Lung (tissue), 17 donors: ENCODE measurements at places on chromosomes 5 and 9.

DNA sequence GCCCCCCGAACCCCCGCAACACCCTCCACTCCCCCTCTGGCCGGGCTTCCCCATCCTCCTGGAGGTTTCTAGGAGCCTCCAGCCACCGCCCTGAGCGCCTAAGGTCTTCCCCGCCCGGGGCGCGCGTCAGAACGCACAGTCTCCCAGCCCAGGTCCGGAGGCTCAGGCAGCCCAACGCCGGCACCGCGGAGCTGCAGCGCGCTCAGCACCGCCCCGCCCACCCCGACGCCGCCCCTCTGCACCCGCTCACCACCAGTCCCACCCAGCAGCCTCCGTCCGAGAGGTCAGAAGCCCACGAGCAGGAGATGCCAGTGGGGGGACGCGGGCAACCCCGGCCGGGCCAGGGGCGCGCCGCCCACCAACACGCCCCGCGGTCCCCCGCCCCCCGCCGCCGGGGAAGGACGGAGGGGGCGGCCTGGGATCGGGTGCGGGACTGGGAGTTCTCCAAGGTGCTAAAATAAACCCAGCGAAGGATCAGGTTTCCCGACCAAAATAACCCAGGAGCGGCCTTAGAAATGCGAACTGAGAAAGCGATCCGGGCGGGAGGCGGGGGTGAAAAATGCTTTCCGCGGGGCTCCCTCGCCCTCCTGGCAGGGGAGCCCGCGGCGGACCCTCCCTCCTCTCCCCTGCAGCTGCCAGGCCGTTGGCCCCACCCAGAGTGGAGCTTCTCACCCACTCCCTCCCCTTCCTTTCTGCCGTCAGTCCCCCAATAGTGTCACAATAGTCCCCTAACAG, 6.5 kb upstream of the FAM78A start:
- DNase-seq, result peak; percentile 47

DNA sequence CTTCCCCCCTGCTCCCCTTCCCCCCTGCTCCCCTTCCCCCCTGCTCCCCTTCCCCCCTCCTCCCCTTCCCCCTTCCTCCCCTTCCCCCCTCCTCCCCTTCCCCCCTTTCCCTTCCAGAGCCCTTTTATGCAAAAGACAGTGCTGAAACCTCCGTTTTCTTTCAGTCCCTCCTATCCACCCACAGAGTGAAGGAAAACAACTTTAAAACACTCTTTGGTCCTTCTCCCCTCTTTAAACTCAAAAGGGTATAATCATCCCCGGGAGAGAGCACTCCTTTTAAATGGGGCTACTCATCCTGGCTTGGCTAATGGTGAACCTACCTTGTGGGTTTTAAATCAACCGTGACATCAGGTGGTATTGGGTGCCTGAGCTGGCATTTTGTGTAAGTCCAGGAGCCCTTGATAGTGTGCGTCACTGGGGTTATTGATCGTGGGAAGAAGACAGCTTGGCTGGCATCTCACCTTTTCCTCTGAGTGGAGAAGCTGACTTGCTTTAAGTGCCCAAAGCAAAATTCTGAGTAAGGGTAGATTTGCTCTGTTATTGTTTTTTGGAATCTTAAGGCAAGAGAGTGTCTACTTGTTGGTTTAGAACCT, 2.7 kb downstream of the LARP1 start:
- DNase-seq, result no peak

DNA sequence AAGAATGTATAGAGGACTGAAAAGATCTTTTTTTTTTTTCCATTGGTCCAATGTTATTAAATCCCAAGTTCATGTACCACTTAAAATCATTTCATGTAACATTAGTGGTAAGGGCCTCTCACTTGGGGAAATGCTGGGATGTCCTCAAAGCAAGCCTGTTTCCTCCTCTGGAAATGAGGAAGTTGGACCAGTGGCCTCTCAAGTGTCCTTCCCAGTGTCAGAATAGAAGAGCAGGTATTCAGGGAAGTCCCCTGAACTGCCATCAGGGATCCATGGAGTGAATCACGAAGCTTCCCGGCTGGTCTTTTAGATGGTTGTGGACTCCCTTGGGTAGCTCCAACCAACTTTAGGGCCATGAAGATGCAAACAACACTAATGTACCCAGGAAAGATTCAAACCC, 55.2 kb upstream of the AFAP1L1 start:
- no peak for DNase-seq

DNA sequence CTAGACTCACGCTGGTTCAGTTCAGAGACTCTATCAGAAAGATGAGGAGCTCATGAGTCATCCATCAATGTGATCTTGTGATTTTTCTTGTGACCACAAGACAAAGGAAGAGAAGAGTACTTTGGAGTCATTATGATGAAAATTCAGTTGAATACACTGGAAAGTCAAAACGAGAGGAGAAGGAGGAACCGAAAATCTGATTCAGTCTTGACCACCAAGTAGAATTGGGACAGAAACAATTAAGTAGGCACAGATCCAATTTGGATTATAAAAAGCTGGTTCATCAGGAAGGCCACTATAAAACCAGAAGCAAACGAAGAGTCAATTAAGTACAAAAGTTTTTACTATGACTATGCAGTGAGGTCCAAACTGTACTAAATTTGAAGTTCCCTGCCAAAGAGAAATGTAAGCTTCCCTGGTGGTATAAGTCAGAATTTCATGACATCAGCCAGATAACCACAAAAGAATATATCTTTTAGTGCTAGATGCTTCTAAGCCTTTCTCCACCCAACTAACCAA, 90.9 kb downstream of the THBS4 start:
- no peak for DNase-seq

GRCh38 chr5:139664727-139665351, 16.7 kb downstream of the CXXC5 start:
- no peak for DNase-seq

DNA sequence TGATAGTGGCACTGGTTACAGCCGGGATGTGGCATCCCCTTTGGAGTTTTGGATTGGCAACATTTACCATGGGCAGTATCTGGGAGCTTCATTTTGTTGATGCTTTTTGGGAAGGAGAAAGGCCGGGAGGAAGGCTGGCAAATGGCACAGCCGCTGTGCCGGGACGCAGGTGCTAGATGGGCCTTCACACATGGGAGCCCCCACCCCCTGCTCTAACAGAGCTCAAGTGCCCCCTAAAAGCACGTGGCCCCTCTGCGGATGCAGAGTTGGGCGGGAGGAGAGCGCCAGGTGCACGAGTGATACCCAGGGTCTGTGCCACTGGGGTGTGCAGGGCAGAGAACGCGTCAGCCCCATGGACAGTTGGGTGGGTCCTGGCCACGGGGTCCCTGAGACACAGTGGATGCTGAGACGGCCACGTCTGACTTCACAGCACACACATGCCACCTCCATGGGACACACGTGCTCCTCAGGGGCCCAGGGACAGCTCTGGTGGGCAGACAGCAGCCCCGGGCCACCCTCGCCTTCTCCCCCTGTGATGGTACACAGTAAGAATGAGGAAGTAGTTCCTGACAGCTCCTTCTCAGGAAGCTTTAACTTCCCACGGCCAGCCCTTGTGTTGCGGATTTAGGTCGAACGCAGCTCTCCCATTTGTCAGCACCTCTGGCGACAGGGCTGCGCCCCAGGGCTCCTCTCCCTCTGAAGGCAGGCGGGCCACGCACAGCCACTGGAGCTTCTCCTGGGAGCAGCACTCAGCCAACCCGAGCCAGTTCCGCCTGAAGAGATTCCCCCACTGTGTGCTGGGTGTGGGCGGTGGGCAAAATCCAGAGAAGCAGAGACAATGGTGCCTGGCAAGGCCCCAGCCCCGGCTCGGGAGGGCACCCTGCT, 10.8 kb downstream of the SLC9A3 start:
- no peak for DNase-seq

DNA sequence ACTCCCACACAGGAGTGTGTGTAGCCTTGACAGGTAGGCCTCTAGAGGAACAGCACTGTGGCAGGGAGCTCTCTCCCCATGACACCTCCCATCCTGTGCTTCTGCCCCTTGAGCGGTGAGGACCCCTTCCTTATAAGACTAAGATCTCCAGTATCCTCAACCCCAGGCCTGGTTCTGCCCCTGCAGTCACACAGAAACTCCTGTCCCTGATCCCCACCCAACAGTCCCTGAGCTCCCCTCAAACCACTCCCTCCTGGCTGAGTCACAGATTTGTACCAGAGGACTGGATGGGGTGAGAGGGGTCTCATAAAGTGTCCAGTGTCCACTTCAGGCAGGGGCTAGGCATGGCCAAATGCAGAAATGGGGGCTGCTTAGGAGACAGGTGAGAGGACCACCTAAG, 47.8 kb upstream of the CDKN2AIPNL start:
- no peak for DNase-seq

DNA sequence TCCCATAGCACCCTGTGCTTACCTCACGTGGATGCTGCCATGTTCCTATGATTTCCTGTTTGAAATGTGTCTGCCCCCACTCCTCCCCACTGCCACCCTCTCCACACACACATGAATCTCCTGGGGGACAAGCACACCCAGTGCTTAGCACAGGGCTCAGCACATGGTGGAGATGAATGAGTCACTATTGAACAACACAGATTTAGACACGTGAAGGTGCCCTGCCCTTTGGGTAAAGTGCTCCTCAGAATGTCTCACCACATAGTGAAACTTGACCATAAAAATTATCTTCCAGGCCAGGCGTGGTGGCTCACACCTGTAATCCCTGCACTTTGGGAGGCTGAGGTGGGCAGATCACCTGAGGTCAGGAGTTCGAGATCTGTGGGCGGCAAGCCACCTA, 98.8 kb upstream of the PCA3 start:
- DNase-seq, result no peak

DNA sequence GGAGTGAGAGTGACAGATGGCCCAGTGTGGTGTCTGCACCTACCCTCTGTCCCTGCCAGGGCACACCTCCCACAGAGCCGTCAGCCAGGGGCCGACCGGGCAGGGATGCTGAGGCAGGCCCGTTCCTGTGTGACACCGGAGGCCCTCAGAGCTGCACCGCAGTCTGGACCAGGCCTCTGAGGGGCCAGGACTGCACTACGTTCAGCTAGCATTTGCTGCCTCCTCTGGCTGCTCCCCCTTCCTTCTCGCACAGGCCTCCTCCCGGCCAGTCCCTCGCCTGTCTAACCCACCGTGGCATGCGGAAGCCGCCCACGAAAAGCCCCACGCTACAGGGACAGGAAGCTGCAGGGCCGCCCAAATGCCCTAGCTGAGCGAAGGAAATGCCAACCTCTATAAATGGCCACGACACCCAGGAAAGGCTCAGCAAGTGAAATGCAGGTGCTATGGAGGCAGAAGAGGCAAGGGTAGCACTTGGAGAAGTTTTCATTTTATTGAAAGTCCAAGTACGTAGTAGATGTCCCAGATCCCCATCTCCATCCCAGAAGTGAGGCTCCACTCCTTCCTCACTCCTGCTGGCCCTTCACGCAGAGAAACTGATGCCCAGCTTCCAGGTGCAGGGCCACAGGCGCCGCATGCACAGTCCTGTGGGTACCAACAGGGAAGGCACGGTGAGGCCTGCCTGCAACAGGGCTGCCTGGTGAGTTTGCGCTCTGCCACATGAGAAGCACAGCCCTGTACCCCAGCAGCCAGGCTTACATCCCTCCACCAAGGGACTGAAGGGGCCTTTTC, 38.7 kb downstream of the MAPK9 start:
- no peak for DNase-seq

- DNase-seq, result no peak
These were observed 48.2 kb upstream of the NFIB start for GRCh38 chr9:14362175-14362574.

GRCh38 chr5:115068239-115069086, 101.2 kb downstream of the TRIM36 start:
- peak; percentile 5 for DNase-seq

GRCh38 chr9:72305707-72306106, 59.3 kb downstream of the ZFAND5 start:
- DNase-seq, result no peak

- DNase-seq, result peak; percentile 75
These were observed 64.0 kb downstream of the RGS7BP start for GRCh38 chr5:64569858-64570257.

DNA sequence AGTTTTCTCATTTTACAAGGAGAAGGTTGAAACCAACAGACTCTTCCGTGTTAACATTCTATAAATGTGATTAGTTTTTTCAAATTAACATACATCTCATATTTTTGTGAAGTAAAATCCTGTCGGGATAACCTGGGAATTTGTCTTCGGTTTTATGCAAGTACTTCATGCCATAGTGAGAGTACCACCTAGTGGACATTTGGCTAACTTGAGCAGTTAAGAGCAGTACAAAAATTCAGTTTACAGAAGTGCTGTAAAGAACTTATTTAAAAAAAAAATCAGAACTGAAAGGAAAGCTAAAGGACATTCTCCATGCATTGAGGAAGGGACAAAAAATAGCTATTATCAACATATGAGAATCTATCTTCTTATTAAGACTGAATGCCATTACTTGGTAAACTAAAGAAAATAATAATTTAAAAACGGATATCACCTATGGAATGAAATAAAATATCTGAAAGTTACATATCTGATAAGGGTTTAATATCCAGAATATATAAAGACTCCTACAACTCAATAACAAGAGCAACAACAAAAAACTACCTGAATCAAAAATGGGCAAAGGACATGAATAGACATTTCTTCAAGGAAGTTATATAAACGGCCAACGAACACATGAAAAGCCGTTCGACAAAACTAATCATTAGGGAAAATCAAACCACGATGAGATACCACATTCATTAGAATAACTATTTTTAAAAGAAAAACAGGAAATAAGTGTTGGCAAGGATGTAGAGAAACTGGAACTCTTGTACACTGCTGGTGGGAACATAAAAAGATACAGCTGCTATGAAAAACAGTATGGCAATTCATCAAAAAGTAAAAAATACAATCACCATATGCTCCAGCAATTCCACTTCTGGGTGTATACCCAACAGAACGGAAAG, 117.0 kb upstream of the GNA14 start:
- DNase-seq, result no peak

DNA sequence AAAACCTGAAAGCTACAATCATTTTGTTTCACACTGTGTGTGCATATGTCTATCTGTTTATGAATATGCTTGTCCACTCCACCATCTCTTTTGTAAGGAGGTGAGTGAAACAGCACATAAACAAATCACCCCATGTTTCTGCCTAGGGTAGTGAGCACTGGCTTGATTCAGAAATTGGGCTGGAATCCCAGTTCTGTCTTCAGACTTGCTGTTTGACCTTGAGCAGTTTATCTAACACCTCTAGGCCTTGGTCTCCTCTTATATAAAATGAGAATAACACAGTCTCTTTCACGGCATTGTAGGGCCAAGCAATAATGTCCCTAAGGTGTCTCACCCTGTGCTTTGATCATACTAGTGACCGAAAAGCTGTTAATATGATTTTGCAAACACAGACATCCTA, 61.2 kb downstream of the ZNF366 start:
- DNase-seq, result no peak

- DNase-seq, result peak; percentile 82
These were observed 720 bp downstream of the TUSC1 start for GRCh38 chr9:25677301-25678146.

- DNase-seq, result no peak
These were observed 176.3 kb downstream of the TMEM161B start for GRCh38 chr5:88092358-88092757.

- no peak for DNase-seq
These were observed 92.7 kb downstream of the SGCD start for GRCh38 chr5:156419661-156420060.

DNA sequence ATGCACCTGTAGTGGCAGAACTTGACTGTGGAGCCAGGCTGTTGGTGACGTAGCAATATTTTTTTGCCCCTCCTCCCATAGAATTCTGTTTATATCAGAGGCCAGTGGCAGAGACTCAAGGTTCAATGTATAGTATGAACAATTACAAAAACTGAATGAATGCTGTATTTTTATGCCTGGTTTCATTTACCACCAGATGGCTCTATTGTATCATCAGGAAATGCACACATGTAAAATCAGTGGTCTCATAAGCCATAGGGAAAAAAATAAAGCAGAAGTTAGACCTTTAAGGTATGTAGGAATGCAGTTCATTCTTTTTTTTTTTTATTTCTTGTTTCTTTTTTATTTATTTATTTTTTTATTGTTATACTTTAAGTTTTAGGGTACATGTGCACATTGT, 43.6 kb downstream of the CCDC192 start:
- DNase-seq, result peak; percentile 46
